ENCODE measurements at places on chromosomes 7 and 10. TPM values are rescaled to one million over a fixed set of nuclear protein-coding genes. Genes with fewer than 3 reads are reported as not detected.

- no peak for DNase-seq
Measured at GRCh38 chr7:80968606-80969005, 49.8 kb upstream of the SEMA3C start.

GRCh38 chr7:2354939-2355704 lies 495 bp downstream of the EIF3B start:
- DNase-seq = peak; percentile 51

DNA sequence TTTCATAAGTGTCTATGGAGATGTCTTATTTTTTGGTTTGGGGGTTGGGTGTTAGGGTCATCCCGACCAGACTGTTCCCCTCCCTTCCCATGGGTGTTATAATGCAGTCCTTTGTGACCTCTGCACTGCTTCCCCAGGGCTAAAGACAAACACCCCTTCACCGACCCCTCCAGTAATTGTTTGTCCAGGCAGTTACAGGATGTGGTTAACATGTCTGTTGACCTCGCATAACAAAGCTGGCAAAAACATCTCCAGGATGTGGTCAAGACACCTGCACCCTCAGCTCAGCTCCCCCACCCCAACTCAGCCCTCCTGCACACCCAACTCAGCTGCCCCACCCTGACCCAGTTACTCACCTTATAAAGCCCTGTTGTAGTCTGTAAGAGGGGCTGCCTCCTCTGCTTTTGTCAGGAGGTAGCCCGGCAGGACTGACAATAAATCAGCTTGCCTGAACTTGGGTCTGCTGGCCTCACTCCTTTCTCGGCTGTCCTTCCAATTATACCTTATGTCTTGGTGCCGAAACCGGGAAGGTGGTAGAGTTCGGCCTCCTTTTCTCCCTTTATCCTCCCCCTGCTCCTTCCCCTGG lies 102.2 kb downstream of the ZNF92 start:
- DNase-seq = peak; percentile 82

DNA sequence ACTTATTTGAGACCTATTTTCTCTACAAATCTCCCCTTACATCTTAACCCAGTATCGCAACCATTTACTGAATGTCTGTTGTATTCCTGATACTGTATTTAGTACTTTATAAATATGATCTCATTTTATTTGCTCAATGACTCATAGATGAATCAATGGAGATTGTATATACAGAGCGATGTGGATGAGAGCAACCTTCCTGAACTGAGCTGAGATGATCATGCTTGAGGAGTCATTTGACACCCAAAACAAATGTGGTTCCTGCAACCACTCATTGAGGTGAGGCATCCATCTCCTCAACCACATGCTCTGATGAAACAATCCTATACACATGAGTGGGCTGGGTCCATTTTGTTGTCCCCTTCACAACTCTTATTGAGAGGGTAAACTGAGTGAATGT lies 250.0 kb downstream of the CDC14C start:
- no peak for DNase-seq

DNA sequence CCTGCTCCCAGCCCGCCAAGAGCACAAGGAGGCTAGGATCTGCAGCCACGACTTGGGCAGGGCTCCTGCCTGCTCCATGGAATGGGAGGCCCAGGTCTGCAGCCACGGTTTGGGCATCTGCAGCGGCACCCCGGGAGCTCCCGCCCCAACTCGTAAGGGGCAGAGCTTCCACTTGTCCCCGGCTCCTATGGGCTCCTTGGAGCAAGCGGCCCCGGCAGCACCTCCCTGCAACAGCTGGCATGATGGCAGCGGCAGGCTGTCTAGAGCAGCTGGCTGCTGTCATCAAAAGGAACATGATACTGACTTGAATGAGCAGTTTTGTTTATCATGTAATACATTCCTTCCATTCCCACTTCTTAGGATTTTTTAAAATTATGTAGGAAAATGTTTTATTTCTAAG lies 684.0 kb upstream of the FOXK1 start:
- no peak for DNase-seq

CREB5 gene
- not detected for total RNA-seq
